NCI-H1436 treated with DMSO at 0.1 percent for 48 hours (cell line): ENCODE measurements at places on chromosomes 3 and 15.

GRCh38 chr15:90064911-90065681 is 37.2 kb downstream of the IDH2 start:
- no peak for DNase-seq

DNA sequence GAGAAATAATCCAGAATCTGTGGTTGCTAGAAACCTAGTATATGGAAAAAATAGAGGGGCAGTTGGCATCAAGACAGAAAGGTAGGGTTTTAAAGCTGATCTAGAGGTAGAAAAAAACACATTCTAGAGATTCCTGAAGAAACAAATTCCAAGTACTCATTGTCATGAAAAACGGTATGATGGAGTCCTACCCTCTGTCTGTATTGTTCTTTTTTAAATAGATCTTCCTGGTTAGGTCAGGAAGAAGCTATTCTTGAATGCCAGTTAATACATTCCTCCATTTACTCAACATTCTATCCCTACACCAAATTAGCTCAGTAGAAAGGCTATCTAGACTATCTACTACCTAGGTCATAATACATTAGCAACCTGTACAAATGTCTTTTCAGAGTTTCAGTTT is 364.7 kb downstream of the FHIT start:
- no peak for DNase-seq

DNA sequence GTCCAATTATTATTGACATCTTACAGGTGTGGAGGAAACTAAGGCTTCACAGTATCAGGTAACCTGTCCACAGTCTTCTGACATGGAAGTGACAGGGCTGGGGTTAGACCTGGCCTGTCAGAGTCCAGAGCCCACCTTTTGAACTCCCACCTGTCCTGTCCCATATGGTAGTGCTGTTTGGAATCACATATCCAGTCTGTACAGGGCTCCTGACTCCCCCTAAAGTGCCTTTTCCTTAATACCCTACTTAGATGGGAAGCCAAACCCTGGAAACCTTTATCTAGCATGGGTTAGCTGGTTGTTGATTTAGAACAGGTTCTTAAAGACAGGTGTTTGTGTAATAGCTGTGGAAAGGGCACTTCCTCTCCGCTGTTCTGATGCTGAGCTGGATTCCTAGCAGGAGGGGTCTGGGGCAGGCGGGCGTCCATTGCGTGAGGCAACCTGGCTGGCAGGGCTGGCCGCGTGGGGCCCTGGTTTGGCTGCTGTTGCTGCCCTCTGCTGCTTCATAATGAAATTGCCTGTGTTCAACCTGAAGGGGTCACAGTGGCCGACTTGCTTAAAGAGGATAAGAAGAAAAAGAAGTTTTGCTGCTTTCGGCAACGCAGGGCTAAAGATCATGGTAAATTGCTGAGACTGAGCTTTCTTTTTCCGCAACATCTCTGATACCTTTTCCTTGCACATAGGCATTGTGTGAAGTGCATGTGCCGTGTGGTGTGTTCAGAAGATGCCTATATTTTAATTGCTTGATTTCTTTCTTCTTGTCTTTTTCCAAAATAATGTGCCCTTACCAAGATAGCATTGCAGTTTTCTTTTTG is 136.2 kb downstream of the CHDH start:
- no peak for DNase-seq

DNA sequence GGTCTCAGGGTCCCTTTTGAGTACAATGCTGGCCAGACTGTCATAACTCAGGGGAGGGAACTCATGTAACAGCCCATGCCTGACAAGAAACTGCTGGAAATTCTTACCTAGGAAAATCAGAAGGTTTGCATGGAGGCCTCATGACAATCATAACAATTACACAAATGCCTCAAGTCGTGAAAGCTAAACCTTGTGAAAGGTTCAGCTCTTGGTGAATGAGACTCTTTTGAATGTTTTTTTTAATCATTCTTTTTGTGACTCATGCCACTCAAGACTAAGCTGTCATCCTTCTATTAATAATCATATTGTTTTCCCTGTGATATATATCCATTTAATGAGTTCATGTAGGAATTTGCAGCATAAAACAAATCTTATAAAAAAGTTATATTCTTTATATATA is 61.4 kb upstream of the LEKR1 start:
- no peak for DNase-seq

GRCh38 chr3:138434875-138435772 is 708 bp downstream of the ESYT3 start:
- DNase-seq = no peak

DNA sequence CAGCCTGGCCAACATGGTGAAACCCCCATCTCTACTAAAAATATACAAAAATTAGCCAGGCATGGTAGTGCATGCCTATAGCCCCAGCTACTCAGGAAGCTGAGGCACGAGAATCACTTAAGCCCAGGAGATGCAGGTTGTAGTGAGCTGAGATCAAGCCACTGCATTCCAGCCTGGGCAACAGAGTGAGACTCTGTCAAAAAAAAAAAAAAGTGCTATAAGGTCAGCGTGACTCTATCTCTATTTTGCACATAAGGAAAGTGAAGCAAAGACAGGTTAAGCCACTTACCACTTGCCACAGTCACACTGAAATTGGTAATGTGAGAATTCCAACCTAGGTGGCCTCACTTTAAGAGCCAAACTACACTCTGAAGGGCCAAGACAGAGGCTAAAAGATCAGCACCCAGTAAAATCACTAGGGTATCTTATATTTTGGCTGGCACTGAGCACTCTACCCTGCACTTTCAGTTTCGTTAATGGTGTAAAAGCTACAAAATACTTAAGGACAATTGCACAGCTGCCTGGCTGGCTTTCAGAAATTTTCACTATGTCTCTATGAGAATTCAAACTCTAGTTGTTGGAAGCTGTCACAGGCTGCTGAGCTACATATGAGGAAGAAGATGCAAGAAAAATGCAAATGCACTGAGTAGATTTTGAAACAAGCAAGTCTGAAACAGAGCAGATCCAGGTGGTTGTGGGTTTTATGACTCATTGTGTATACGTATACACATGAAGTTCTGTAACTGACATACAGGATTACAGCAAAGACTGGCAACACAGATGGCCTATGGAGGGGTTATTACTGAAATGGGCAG is 32.7 kb downstream of the TRANK1 start:
- DNase-seq = no peak

GRCh38 chr15:61653110-61653509 is 407.1 kb downstream of the VPS13C start:
- no peak for DNase-seq

DNA sequence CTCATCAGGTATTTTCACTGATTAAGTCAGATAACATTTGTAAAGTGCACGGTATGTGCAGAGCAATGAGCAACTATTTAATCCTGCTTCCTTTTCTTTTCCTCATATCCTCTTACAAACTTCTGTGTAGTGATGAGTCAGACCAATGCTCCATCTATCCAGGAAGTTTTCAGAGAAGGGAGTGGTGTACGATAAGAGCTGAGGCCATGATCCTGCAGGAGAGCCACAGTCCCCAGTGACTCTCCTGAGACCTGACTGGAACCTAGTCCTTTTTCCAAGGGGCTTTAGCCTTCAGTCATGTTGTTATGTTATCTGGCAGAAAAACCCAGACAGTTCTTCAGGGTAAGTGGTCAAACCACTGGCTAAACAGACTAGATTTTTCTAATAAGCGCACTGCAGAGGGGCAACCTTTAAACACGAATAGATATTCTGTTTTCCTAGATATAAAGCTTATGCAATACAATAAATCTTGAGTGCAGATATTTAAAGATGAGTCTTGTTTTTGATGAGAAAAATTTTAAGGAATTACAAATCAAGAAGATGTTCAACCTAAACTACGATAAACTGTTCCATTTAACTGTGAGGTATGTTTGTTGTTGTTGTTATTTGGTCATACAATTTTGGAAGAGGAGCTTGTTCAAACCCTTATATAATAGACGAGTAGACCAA is 110.5 kb upstream of the RAP2B start:
- no peak for DNase-seq

DNA sequence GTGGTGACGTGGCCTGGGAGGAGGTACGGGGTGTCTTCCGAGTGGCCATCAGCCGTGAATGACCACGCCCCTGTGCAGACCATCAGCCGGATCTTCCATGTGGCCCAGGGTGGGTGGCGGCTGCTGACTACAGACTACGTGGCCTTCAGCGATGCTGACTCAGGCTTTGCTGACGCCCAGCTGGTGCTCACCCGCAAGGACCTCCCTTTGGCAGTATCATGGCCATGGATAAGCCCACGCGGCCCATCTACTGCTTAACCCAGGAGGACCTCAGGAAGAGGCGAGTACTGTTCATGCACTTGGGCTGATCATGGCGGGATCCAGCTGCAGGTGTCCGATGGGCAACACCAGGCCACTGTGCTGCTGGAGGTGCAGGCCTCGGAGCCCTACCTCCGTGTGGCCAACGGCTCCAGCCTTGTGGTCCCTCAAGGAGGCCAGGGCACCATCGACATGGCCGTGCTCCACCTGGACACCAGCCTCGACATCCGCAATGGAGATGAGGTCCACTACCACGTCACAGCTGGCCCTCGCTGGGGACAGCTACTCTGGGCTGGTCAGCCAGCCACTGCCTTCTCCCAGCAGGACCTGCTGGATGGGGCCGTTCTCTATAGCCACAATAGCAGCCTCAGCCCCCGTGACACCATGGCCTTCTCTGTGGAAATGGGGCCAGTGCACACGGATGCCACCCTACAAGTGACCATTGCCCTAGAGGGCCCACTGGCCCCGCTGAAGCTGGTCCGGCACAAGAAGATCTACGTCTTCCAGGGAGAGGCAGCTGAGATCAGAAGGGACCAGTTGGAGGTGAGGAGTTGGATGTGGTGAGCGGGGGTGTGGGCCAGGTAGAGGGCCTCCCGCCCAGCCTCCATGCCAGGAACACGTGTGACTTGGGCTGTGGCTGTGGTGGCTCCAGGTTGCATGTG is 178.4 kb downstream of the TBC1D2B start:
- DNase-seq = no peak

DNA sequence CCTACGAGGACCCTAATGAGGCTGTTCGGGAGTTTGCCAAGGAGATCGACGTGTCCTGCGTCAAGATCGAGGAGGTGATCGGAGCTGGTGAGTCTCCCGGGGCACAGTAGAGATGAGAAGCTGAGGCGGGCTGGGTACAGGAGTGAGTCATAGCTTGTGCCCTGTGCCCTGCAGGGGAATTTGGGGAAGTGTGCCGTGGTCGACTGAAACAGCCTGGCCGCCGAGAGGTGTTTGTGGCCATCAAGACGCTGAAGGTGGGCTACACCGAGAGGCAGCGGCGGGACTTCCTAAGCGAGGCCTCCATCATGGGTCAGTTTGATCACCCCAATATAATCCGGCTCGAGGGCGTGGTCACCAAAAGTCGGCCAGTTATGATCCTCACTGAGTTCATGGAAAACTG is 17.9 kb downstream of the EPHB3 start:
- DNase-seq = no peak

- no peak for DNase-seq
Measured at GRCh38 chr3:195896361-195897080, 11.8 kb downstream of the TNK2 start.

GRCh38 chr15:90266061-90266431 is 574 bp downstream of the NGRN start:
- DNase-seq = no peak

GRCh38 chr3:127351775-127352350 is 64.0 kb upstream of the PRR20G start:
- DNase-seq = no peak

DNA sequence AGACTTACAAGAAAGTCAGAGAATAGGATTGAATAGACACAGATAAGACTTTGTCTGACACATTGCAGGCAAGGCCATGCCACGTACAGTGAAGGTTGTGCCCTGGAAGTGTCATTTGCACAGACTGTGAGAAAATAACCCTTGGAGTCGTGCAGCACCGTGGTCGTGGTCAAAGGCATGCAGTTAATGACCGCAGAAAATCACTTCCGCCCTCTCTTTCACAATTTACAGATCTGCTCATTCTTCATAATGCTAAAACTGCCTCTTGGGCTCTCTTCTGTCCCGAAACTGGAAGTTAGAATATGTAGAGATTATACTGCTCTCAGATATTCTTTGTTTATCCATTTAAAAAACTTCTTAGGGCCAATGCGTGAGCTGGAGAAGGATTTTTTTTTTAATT is 73.2 kb upstream of the CTXND1 start:
- no peak for DNase-seq

- no peak for DNase-seq
Measured at GRCh38 chr15:74006774-74007639, 12.5 kb downstream of the PML start.

DNA sequence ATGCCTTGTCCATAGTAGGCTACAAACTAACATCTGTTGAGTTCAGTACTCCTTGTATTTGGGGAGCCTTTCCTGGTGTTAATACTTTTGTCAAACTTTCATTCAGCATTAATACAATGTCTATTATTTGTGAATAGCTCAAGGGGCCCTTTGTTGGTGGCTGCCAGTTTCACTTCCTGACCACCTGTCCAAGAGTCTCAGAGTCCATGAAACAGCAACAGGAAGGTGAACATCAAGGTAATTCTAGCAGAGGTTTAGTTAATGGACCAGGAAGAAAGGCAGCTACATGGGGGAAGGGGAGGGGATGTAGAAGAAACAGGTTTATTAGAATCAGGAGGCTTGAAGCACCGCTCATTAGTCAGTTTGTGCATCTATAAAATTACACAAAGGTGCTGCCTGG is 386.9 kb downstream of the PDCD6IP start:
- DNase-seq = no peak

- no peak for DNase-seq
Measured at GRCh38 chr3:133701435-133702358, 40.0 kb upstream of the TOPBP1 start.

GRCh38 chr3:43132193-43132592 is 26.3 kb upstream of the POMGNT2 start:
- no peak for DNase-seq

- no peak for DNase-seq
Measured at GRCh38 chr15:61835496-61836106, 224.6 kb downstream of the VPS13C start.

DNA sequence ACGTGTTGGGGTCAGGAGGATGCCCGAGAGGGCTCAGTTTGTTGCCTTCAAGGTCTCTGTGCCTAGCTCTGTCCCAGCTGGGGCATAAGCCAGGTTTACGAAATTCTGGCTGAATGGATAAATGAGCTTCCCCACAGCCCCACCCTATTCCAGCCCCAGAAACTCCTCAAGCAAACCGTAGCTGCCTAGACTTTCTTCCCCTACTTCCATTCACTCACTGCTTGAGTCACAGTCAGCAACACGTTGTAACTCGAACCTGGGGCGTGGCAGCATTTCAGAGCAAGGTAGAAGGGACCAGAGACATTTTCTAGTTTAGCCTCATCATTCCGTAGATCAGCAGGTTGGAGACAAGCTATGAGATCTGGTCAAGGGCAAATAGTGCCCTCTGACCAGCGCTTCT is 24.2 kb downstream of the NMNAT3 start:
- peak; percentile 10 for DNase-seq

DNA sequence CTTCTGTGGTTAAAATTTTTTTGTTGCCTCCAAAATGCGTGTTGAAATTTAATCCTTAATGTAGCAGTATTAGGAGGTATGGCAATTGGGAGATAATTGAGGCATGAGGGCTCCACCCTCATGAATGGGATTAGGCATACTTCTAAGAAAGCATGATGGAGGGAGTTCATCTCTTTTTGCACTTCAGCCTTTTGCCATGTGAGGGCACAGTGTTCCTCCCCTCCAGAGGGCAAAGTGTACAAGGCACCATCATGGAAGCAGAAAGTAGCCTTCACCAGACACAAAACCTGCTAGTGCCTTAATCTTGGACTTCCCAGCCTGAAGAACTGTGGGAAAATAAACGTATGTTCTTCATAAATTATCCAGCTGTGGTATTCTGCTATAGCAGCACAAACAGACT is 429.5 kb downstream of the ZIC1 start:
- no peak for DNase-seq

- DNase-seq = no peak
Measured at GRCh38 chr3:101928890-101929289, 79.6 kb downstream of the NFKBIZ start.

- DNase-seq = no peak
Measured at GRCh38 chr3:22216601-22217000, 465.6 kb upstream of the ZNF385D start.
